ENCODE measurements at places on chromosomes 5 and 9.

DNA sequence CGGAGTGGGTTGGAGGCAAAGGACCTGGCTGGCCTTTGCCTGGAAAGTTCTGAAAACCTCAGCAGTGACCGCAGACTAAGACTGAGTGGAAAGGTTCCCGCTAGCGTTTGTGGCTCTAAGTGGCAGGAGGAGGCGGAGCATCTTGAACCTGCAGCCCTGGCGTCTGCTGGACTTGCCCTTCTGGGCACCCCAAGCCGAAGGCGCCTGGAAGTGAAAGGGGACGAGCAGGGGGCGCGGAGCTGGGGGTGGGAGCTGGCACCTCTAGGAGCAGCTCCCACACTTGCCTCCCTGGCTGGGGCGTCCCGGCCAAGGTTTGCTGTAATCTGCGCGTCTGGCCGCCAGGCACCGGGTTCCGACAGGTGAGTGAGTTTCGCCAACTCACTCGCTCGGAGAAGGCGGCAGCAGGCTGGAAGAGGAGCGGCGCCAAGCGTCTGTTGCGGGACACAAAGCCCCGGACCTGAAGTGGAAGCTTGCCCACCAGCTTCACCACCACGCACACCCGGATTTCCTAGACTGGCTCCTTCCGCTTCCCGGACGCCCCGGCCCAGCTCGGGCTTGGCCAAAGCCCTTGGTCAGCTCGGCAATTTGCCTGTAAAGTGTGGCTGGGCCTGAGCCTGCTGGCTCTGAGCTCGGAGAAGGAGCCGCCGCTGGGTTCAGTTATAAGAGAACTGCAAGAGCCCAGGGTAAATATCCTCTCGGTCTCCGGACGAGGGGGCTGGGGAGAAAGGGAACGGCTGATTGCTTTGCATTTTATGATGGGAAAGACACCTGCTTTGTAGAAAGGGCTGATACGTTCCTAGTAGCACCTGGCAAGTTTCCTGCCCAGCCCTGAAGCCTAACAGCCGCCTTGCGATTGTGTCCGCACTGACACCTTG lies at the start of gene GNA14:
Gene GNA14, minus strand, starts transcription at position 89 of the 875 bp plus-strand sequence. CDS start 529 bp downstream, outside the sequence.
- DNase-seq = no peak

GRCh38 chr5:94309141-94309540 lies 309.3 kb downstream of the KIAA0825 start:
- no peak for DNase-seq

DNA sequence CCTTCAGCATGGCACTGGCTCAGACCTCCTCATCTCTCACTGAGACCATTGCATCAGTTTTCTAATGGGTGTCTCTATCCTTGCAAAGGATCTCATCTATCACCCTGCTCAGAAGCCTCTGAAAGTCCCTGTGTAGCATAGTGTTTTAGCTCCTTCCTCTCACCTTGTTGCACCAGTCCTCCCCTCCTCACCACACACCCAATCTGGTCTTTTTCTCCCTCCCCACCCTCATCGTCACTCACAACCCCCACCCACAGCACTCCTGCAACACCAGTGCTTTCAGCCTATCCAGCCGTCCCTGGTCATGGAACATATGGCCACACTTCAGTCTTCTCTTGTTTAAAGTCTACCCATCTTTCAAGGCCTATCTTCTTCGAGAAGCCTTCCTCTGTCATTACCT lies 74.5 kb downstream of the ANGPTL2 start:
- no peak for DNase-seq

GRCh38 chr9:76906647-76906975 lies 697 bp upstream of the PRUNE2 start:
- no peak for DNase-seq

- DNase-seq = no peak
These were observed 36.9 kb downstream of the CLINT1 start for GRCh38 chr5:157821822-157822622.

DNA sequence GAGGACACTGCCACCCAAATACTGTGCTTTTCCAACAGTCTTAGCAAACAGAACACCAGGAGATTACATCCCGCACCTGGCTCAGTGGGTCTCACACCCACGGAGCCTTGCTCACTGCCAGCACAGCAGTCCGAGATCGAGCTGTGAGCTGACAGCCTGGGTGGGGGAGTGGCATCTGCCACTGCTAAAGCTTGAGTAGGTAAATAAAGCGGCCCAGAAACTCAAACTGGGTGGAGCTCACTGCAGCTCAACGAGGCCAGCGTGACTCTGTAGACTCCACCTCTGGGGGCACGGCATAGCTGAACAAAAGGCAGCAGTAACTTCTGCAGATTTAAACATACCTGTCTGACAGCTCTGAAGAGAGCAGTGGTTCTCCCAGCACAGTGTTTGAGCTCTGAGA lies 28.8 kb downstream of the EPB41L4A start:
- DNase-seq = no peak

DNA sequence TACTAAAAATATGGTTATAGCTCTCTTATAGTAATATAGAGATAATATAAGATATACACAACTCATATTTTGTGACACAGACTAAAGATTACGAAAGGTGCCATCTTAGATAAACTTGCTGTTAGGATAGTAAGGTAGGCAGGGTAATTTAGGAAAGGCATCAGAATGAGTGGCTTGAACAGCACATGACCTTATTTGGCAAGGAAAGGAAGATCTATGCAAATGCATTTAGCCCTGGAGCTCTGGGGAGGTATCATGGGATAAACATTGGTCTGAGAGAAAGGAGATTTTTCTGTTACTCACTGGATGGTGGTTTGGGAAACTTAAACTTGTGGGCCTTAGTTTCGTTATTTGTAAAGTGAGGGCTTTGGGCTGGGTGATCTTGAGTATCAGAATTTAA lies 65.8 kb downstream of the KCTD16 start:
- no peak for DNase-seq

DNA sequence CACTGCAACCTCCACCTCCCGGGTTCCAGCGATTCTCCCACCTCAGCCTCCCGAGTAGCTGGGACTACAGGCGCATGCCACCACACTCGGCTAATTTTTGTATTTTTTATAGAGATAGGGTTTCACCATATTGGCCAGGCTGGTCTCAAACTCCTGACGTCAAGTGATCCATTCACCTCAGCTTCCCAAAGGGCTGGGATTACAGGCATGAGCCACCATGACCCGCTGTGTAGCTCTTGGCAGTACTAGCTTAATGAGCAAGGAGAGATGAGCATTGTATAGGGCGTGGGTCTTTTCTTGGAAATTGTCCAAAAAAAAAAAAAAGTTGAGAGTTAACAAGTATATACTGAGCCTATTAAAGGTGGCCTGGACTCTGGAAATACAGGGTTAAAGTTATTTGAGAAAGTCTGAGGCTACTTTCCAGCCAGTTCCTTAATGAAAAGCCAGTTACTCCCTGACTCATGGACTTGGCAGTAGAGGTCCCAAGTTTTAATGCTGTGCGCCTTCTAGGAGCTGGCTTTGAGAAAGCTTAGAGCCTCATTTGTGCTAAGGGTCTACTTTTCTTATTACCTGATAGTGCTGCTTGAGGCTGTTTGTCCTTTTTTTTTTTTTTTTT lies 4.2 kb upstream of the FGF18 start:
- no peak for DNase-seq

All from non-pigmented ciliary epithelial cell (primary cell).